CD4-positive, alpha-beta memory T cell (primary cell): ENCODE measurements at places on chromosomes 16 and 17.

GRCh38 chr17:48642843-48643696 is 16.9 kb upstream of the HOXB9 start:
- no peak for DNase-seq
- H3K4me3 ChIP-seq = no peak overlapping the region
- peaks cover 14% of the 10 kb centered on the region for H3K4me1 ChIP-seq
- no peaks in the 10 kb centered on the region for H3K36me3 ChIP-seq

DNA sequence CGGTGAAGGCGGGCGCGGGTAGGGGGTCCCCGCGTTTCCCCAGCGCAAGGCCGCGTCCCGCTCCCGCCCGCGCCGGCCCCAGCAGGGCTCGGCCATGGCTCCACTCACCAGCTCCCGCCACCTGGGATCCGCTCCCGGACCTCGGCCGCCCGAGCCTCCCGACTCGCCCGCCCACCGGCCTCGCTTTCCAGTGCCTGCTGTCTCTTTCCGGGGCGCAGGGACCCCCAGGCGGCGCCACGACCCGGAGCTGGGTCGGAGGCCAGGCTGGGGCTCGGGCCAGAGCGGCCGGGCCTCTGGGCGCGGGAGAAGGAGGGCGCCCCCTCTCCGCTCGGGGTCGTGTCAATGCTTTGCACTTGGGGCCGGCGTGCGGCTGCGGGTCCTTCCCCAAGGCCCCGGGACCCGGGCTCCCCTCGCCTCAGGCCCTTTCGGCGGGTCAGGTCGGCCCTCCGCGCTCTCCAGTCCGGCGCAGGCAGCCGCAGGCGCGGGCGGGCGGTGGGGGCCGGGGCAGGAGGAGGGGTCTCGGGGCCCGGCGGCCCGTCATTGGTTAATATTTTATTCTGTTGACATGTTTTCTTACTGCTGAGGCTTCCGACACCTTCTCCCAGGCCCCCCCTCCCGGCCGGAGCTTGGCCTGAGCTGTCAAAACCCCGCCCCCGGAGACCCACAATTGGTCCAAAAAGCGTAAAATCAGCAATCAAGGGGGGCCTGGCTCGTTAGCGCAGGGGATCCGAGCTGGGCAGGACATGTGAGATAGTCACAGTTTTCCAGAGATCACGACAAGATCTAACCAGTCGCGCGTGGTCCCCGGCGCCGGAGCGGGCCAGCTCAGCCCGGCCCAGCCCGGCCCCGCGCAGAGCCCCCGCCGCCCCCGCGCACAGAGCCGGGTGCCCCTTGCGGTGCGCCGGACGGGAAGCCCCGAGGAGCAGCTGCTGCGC is at the start of gene TBX2:
TSS of gene TBX2 (plus strand) at position 713 of the 935 bp plus-strand sequence. CDS start 334 bp downstream, outside the sequence.
- H3K4me3 ChIP-seq = no peak within 1 kb of the TSS
- no peak for DNase-seq
- peaks cover 52% of the 10 kb centered on the region for H3K4me1 ChIP-seq

GRCh38 chr16:84738255-84739038 is 38.6 kb downstream of the USP10 start:
- peaks cover 20% of the 10 kb centered on the region for H3K36me3 ChIP-seq
- no peaks in the 10 kb centered on the region for H3K27me3 ChIP-seq
- peak; percentile 78 for DNase-seq
- H3K4me1 ChIP-seq = peaks cover 33% of the 10 kb centered on the region
- no peak overlapping the region for H3K4me3 ChIP-seq

- no peaks in the 10 kb centered on the region for H3K4me1 ChIP-seq
- no peaks in the 10 kb centered on the region for H3K27me3 ChIP-seq
- H3K36me3 ChIP-seq = peaks cover 3% of the 10 kb centered on the region
- no peak overlapping the region for H3K4me3 ChIP-seq
- H3K27ac ChIP-seq = no peak overlapping the region
Observed at GRCh38 chr17:74252211-74252610, 21.8 kb upstream of the DNAI2 start.

DNA sequence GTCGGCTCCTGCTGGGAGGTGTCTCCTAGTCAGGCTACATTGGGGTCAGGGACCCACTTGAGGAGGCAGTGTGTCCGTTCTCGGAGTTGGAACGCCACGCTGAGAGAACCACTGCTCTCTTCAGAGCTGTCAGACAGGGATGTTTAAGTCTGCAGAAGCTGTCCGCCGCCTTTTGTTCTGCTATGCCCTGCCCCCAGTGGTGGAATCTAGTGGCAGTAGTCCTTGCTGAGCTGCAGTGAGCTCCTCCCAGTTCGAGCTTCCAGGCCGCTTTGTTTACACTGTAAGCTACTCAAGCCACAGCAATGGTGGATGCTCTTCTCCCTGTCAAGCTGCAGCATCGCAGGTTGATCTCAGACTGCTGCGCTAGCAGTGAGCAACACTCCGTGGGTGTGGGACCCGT is 36.0 kb downstream of the ITFG1 start:
- no peaks in the 10 kb centered on the region for H3K27me3 ChIP-seq
- no peaks in the 10 kb centered on the region for H3K4me1 ChIP-seq
- H3K27ac ChIP-seq = no peak overlapping the region
- DNase-seq = no peak

DNA sequence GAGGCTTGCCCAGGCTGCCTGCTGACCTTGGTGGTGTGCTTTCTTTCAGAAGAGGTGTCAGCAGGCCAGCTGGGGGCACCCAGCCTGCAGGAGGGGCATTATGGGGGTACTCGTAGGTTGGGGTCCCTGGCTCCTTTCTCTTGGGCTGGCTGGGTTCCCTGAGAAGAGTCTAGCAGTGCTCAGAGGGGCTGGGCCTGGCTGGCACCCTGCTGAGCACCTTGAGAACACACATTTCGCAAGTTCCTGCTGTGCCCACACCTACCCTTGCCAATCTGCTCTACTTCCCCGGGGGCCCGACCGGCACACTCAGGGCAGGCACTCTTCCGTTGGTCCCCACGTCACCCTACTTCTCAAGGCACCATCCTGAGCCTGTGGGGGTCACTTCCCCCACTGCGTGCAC is 5.1 kb downstream of the CEMP1 start:
- no peak for DNase-seq
- peaks cover 25% of the 10 kb centered on the region for H3K36me3 ChIP-seq
- no peaks in the 10 kb centered on the region for H3K27me3 ChIP-seq
- H3K4me3 ChIP-seq = no peak overlapping the region

DNA sequence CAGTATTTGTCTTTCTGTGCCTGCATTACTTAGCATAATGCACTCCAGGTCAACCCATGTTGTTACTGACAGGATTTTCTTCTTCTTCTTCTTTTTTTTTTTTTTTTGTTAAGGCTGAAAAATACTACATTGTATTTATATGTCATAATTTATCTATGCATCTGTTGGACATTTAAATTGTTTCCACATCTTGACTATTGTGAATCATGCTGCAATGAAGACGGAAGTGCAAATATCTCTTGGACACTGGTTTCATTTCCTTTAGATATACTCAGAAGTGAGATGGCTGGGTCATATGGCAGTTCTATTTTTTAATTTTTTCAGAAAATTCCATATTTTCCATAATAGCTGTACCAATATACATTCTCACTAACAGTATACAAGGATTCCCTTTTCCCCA is 272.7 kb upstream of the PMFBP1 start:
- no peak overlapping the region for H3K27ac ChIP-seq
- H3K27me3 ChIP-seq = no peaks in the 10 kb centered on the region
- DNase-seq = no peak

- no peak overlapping the region for H3K4me3 ChIP-seq
- no peak for DNase-seq
- no peaks in the 10 kb centered on the region for H3K27me3 ChIP-seq
- no peak overlapping the region for H3K27ac ChIP-seq
- H3K36me3 ChIP-seq = no peaks in the 10 kb centered on the region
Observed at GRCh38 chr16:55444754-55445485, 34.1 kb upstream of the MMP2 start.

GRCh38 chr16:29857133-29857760 is 5.8 kb downstream of the CDIPT start:
- H3K4me1 ChIP-seq = peaks cover 15% of the 10 kb centered on the region
- no peaks in the 10 kb centered on the region for H3K27me3 ChIP-seq
- DNase-seq = no peak
- no peak overlapping the region for H3K4me3 ChIP-seq
- peaks cover 16% of the 10 kb centered on the region for H3K36me3 ChIP-seq

GRCh38 chr17:79720705-79721292 is 9.9 kb upstream of the ENPP7 start:
- H3K4me1 ChIP-seq = no peaks in the 10 kb centered on the region
- H3K27me3 ChIP-seq = no peaks in the 10 kb centered on the region
- H3K36me3 ChIP-seq = no peaks in the 10 kb centered on the region
- no peak overlapping the region for H3K27ac ChIP-seq
- no peak overlapping the region for H3K4me3 ChIP-seq

DNA sequence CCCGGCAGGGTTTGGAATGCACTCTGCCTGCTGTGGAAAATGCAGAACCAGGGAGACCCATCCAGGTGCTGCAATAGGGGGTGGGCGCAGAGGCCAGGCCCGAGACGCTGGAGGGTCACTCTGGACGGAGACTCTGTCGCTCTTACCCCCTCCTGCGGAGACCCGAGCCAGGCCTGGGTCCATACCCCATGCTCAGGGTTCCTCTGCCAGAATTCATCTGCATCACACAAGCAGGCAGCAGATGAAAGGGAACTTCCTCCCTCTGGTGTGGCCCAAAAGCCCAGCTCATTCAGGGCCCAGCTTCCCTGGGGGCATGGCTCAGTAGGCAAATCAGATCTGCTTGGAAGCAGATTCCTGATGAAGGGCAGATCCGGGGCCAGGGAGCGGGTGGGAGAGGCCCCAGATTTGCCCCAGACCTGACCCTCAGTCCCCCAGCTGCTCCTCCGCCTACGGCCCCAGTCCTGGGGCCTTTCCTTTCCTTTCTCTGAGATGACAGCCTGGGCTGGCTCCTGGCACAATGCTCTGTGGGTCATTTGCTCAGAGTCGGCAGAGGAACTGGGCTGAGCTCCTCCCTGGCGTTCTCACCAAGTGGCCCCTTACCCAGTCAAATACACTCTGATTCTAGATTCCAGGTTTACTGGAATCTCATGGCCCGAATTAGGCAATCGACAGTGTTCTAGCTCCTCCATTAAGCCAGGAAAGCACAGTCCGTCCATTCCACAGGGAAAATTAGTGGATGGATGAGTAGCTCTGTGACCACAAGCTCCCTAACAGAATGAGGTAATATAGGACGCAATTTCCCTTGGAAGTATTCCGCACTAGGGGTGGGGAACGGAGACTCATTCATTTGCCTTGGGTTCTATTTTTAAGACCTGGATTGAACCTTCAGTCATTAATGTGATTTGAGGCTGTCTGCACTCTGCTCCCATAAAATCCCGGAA is 19.1 kb upstream of the RASD1 start:
- no peak overlapping the region for H3K4me3 ChIP-seq
- H3K27me3 ChIP-seq = no peaks in the 10 kb centered on the region
- H3K27ac ChIP-seq = no peak overlapping the region
- DNase-seq = no peak

- no peaks in the 10 kb centered on the region for H3K27me3 ChIP-seq
- peaks cover 30% of the 10 kb centered on the region for H3K4me1 ChIP-seq
- no peak overlapping the region for H3K4me3 ChIP-seq
- DNase-seq = no peak
- no peaks in the 10 kb centered on the region for H3K36me3 ChIP-seq
- H3K27ac ChIP-seq = no peak overlapping the region
Observed at GRCh38 chr16:74558873-74559272, 48.0 kb downstream of the GLG1 start.

DNA sequence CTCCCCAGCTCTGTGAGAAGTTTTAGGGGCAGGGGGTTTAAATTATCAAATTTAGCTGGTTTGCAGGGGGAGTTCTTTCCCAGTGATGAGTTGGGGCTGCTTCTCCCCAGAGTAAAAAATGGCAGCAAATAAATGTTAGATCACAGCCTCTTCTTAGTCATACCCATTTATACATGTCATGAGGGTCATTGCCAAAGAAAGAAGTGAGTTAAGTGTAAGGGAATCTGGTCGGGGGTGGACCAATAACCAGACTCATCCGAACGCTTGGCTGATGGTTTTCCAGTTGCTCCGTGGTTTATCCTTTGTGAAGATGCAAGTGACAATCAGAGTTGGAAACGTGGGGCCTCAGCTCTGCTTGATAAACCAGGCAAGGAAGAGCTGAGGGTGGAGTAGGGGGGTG is 87.1 kb downstream of the PLXDC1 start:
- H3K27ac ChIP-seq = no peak overlapping the region
- no peak for DNase-seq
- H3K27me3 ChIP-seq = no peaks in the 10 kb centered on the region
- H3K36me3 ChIP-seq = no peaks in the 10 kb centered on the region
